Stimulated activated CD4-positive, alpha-beta T cell treated with anti-CD3 and anti-CD28 coated beads, Interleukin-15, amount 100 ng/mL, for 1 hour (primary cell): ENCODE measurements at places on chromosomes 7 and 10.

DNA sequence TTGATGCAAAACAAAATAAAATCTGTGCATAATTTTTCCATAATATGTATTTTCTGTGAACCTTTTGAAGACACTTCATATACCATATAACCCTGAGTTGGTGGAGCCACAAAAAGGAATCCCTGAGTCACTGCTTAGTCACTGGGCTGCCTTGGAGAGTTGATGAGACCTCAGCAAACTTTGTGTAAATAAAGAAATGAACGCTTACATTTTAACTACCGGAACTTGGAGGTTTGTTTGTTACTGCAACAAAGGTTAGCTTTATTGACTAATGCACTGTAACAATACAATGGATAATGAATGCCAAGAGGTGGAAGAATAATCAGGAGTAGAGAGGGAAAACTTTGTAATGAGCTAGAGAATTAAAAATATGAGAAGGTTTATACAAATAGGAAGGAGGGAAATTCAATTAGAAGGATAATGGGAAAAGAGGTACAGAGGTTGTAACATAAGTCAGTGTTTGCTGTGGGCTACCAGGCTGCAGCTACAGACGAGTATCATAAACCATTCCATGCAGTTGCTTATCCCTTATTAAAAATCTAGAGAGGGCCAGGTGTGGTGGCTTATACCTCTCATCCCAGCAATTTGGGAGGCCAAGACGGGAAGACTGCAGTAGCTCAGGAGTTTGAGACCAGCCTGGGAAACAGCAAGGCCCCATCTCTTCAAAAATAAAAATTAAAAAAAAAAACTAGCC, 1042.1 kb downstream of the TYW1 start:
- DNase-seq, result no peak

GRCh38 chr7:112982441-112983063, 104.1 kb downstream of the GPR85 start:
- DNase-seq, result no peak

- no peak for DNase-seq
Measured at GRCh38 chr10:123564631-123565030, 101.5 kb upstream of the GPR26 start.

GRCh38 chr10:11003679-11004078, 14.0 kb upstream of the CELF2 start:
- DNase-seq, result no peak

DNA sequence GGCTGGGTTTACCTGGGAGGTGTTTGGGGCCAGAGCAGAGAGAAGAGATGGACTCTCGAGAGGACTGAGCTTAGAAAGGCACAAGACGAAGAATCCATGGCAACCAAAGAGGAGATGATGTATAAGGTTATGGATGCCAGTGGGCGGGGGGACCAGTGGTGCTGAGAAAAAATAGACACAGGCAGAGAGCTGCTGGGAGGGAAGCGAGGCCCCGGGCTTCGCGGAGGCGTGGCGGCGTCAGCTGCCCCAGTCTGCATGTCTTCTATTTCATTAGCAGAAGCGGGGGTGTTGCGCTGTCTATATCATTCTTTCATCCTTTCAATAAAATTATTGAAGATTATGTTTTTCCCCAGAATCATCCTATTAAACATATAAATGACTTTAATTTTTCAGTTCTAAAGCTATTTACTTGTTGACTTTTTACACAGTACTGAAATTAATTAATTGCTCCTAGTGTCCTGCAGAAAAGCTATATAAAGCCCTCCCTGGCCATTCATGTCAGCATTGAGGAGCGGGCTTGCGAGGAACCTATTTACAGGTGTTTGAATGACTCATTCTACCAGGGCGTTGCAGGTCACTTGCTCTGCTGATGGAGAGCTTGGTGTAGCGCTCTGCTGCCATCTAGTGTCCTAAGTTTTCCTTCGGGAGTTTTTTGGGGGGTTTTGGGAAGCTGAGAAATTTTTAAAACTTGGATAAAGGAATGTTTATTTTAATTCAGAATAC, 42.9 kb upstream of the BHLHA15 start:
- peak; percentile 33 for DNase-seq

DNA sequence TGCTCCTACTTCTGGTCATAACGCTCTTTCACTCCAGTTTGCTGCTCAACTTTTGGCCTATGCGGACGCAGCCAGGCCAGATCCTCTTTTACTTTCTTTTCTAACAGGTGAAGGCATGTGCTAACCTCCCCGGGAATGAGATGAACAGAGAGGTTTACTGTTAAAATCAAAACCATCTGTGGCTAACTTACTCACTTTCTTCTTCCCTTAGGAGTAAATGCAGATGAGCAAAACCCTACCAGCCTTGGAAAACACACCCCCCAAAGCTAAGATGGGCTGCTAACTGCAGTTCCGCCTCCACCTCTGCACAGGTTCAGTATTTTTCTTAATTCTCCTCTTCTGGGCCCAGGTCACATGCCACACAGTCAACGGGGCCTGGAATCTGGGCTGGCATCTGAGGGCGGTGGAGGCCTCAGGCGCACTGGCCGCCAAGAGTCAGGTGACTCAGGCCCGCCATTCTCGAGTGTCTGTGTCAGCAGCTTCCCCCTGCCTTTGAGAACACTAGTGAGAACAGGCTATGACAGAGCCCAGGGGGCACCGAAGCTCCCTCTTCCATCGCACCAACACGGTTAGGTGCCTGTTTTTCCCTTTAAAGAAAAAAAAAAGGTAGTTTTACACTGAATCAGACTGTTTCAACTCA, 11.1 kb downstream of the FAM53B start:
- DNase-seq, result no peak

DNA sequence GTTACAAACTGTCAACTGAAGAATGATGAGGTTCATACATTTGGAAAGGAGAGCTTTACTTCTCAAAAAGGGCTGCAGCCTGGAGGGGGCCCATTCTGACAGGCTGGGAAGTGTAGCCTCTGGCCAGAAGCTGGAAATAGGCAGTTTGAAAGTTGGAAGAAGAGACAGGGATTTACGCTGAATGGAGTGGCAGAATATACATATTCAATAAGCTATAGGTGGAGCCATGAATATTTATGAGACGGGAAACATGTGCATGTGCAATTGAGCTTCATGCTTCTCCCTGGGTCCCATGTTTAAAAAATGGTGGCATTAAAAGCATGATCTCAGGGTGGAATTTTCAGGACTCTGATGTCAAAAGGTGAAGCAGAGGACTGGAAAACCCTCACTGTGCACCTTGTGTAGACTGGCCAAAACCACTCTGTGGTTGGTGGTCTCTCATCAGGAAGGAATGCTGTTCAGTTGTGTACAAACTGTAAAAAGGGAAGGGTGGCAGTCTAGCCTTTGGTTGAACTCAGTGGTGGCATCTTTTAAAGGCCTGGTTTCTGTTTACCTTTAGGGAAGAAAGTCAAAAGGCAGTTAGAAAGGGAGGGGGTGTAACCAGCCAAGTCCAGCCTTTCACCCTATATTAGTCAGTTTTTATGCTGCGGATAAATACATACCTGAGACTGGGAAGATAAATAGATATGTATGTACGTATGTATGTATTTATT, 7.2 kb upstream of the ACTR3B start:
- DNase-seq, result no peak

DNA sequence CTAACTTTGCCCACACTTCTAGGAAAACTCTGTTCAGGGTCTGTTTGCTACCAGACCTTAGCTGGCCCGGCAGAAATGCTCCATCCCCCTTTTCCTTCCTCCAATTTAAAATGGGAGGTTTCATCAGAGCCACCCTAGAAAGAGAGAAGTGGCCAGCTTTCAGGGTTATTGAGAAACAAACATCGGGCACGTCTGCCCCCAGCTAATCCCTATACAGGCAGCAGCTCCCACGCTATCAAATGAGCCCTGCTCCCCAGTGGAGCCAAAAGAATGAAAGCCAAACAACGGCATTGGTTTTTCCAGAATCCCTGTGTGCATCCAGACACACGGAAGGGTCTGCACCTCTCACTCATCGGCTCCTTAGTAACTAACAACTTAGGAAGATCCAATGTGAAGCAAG, 132.5 kb downstream of the GRID1 start:
- DNase-seq, result no peak

DNA sequence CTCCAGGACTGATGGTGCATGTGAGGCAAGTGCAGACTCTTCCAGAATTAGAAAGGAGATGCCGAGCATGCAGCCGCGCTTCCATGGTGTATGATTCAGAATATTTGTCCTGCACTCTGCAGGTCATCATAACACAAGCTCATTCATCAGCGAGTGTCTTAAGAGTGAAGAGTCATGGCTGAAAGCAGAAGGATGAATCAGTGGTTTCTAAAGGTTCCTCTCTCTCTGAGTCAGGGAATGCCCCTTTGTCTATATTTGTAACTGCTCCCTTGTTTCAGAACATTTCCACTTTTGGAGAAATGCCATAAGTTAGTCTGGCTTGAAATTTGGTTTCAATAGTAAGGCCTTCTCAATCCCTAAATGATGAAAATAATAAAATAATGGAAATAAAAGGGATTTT, 52.3 kb downstream of the HECW1 start:
- DNase-seq, result no peak

DNA sequence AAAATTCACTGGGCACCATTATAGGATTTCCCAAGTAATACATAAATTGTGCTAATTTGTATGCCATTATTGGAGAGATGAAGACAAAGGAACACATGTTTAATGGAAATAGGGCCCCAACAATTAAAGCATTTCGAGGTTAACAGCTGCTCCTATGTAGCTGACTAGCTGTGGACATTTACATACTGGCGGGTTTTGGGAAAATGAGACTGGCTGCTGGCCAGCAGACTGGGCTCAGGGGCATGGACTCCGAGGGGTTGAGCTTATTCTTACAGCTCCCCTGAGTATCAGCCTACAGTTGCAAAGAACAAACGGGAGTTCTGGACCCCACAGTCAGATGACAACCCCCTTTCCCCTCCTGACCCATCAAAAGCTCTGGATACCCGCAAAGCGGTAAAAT, 91.9 kb upstream of the MYO3A start:
- DNase-seq, result no peak

- DNase-seq, result no peak
Measured at GRCh38 chr7:64098-64915, 128.1 kb upstream of the FAM20C start.

GRCh38 chr7:153541903-153542302, 510.3 kb upstream of the DPP6 start:
- no peak for DNase-seq

- DNase-seq, result no peak
Measured at GRCh38 chr7:66426996-66427395, 201.7 kb upstream of the KCTD7 start.

DNA sequence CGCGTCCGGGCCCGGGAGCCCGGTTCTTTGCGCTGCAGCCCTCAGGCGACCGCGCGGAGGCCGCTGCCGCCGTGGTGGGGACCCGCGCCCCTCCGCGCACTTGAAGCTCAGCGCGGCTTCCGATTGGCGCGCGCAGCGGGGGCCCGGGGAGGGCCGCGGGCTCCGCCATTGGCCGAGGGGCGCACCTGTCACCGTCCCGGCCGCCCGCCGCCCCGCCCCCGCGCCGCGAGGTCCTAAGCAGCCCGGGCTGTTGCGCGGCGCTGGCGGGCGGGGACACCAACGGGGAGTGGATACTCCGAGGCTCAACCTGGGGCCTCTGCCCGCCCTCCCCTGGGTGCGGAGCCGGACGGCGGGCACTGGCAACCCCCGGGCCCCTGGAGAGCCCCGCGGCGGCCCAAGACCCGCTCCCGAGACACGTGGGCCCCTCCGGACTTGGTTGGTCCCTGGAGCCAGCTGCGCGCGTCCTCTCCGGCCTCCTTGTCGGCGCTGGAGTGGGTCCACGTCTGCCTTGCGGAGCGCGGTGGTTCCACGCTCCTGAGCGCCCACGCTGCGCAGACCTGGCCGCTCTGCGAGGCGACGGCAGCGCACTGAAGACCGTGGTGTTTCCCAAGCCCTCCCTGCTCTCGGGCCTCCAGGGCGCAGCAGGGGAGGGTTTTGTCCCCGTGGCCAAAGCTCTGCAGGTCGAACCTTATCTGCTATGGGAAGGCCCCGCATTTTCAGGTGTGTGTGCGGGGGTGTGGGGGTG, at the start of gene MNX1:
Gene MNX1, minus strand, starts transcription at position 76 of the 745 bp plus-strand sequence. CDS start 313 bp downstream, outside the sequence.
- DNase-seq, result peak; percentile 32

DNA sequence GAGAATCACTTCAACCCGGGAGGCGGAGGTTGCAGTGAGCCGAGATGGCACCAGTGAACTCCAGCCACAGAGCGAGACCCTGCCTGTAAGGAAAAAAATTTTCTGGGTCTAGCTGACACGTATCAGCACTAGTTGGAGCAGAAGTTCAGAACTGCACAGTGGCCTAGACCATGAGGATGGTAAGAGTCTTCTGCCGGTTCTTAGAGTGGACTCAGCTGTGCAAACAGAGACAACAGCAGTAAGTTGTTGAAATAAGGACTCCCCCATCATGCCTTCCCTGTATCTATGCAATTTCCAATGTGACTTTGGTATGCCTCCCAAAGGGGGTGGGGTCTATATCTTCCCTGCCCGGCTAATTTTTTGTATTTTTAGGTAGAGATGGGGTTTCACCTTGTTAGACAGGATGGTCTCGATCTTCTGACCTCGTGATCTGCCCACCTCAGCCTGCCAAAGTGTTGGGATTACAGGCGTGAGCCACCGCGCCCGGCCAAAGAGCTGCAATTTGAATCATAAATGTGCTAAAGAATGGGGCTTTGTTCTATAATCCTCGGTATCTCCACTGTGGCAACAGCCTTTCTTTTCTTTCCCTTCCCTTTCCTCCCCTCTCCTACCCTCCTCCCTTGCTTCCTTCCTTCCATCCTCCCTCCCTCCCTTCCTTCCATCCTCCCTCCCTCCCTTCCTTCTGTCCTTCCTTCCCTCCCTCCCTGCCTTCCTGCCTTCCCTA, 14.5 kb upstream of the RNF216 start:
- DNase-seq, result no peak

DNA sequence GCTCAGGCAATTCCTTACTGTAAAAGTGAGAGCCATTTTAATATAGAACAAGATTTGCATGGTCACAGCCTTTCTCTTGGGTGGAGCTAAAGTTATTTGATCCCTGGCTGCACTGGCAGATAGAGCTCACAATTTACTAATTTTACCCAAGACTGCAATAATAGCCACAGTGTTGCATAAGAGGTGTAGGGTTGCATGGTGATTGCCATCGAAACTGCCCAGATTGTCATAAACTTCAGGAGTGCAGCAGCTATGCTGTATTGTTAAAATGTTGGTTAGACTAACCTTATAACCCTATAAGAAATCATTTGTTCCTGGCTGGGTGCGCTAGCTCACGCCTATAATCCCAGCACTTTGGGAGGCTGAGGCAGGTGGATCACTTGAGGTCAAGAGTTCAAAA, 50.0 kb downstream of the VCL start:
- DNase-seq, result no peak

DNA sequence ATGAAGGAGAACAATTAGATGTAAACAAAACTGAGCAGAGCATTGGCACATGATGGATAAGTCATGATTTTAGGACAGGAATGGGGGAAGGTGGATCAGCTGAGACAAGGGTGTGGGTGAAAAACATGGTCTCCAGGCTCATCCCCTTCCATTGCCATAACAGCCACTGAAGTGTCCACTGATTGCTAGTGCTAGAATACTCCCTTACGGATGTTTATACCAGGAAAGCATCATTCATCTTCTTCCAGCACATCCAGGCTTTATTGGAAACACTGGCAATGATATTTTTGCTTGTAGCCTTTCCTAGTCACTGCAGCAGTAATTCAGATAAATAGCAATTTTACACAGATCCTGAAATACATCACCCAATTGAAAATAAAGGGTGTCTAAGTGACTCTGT, 259.5 kb downstream of the PLXDC2 start:
- no peak for DNase-seq

- no peak for DNase-seq
Measured at GRCh38 chr10:120132811-120133210, 240.3 kb downstream of the SEC23IP start.
